ENCODE measurements at places on chromosomes 3 and 15. TPM values are rescaled to one million over a fixed set of nuclear protein-coding genes. Genes with fewer than 3 reads are reported as not detected.

The TERC gene
- total RNA-seq = 80.6 TPM

The SI gene
- not detected for total RNA-seq

The MCF2L2 gene
- total RNA-seq = 0.99 TPM

The LCMT2 gene
- total RNA-seq = 9.3 TPM

The VPS13C gene
- total RNA-seq = 58.5 TPM

The GHRL gene
- not detected for total RNA-seq

The CHP1 gene
- total RNA-seq = 90.7 TPM

The CMTM8 gene
- total RNA-seq = 3.7 TPM

The TRANK1 gene
- total RNA-seq = 9.6 TPM

GRCh38 chr15:51936105-51936478 lies 35.5 kb downstream of the LEO1 start:
- no peak for DNase-seq

- no peak for DNase-seq
Measured at GRCh38 chr3:36595511-36595910, 168.8 kb downstream of the DCLK3 start.

- no peak for DNase-seq
Measured at GRCh38 chr3:159879598-159879997, 109.0 kb upstream of the IL12A start.

DNA sequence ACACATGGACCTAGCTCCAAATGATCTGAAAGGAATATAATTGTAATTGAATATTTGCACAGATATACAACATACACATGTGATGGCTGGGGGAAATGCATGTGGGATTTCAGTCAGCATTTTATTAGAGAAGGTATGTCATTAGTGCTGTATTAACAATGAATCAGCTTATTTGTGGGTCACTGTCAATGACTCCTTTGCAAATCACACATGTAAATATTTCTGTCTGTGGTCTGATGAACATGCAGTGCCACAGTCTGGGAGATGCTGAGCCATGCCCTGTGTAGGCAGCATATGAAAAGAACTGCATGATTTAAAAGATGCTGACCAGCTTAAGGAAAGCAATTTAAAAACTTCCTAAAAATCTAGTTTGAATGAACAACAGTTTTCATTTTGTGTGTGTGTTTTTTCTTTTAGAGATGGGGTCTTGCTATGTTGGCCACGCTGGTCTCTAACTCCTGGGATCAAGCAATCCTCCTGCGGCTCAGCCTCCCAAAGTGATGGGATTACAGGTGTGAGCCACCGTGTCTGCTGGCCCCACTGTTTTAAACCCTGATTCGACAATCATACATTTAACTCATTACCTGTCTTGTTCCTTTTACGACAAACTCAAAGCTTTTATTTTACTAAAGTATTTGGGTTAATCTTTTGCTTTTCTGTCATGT lies 803 bp upstream of the B3GNT5 start:
- no peak for DNase-seq

DNA sequence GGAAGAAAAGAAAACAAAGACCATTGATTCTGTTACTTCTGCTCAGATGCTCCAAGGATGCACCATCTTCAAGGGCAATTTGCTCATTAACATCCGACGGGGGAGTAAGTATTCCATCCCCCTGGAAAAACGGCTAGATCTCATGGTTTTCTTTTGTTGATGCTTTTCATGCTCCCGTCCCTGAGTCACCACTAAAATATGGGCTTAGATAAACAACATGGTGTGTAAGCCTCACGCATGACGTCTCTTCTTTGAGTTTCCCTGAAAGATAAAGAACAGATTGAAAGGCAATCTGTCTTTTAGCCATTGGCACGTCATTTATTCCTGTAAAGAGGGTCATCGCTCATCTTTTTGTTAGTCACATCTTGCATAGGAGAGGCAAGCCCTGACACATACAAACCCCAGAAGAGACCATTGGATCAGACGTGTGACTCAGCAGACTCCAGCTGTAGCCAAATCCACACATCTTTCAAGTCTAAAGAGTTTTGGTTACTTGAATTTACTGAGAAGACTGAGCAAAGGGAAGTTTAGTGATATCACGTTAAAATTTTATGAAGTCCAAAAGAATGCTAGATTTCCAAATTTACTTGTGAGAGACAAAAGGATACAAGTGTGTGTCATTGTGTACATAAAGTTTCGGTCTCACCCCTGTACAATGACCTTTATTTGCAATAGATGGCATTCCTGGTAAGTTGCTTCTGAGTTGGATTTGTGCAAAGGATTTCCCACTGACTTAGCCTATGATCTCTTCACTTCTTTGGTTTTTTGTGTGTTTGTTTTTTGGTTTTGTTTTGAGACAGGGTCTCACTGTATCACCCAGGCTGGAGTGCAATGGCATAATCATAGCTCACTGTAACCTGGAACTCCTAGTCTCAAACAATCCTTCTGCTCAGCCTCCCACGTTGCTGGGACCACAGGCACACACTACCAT lies 110.5 kb downstream of the PGPEP1L start:
- DNase-seq = no peak

DNA sequence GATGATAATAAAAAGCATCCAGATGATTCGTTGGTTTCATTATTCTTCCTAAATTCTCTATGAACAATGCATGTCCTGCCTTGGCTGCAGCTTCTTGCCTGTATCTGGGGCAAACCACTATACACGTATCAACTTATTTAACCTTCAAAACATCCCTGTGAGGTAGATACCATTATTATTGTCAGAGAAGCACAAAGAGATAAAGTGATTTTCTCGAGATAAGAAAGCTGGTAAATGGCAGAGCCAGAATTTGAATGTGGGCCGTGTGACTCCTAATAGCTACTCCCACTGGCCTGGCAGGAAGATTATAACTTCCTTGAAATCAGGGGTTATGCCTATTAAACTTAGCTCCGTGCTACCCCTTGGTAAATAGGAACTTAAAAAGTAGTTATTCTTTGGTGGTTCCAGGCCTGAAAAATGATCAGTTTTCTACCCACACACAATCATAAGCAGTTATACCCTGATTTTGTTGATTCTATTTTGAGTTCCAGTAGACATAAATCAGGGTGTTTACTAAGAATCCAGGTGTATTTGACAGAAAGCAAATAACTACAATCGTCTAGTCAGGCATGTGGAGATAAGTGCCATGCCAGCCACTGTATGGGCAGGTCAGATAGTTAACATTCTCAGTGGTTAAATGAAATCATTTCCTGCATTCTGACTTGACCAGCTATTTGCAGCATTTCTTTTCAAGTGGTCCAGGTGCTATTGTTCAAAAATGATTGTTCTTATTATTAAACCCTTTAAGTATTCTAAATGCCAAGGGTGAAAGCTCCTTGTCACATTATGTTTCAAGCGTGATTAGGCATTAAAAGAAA lies 99.2 kb upstream of the LRRN1 start:
- peak; percentile 37 for DNase-seq

DNA sequence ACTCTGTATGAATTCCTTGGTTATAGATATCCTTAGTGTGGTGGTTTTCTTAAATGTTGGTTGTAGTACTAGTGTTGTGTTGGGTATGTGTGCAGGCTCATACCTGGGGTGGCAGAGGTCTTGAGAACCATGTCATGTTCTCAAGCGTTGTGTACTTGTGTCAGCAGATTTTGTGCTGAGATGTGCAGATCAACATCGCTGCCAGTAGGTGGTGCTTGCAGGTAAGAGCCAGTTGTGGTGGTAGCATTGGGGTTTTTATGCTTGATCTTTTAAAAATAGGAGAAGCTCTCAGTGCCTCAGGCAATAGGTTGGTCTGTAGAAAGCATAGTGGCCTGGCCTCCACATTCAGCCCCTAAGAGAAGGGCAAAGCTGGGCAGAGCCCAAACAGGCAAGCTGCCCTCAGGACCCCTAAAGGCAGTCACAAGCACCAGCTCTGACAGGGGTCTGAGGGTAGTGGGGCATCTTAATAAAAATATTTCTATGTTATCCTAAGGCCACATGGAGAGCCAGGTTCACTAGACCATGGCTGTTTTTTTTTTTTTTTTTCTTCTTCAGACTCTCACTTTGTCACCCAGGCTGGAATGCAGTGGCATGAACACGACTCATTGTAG lies 164.0 kb downstream of the IL20RB start:
- DNase-seq = no peak

DNA sequence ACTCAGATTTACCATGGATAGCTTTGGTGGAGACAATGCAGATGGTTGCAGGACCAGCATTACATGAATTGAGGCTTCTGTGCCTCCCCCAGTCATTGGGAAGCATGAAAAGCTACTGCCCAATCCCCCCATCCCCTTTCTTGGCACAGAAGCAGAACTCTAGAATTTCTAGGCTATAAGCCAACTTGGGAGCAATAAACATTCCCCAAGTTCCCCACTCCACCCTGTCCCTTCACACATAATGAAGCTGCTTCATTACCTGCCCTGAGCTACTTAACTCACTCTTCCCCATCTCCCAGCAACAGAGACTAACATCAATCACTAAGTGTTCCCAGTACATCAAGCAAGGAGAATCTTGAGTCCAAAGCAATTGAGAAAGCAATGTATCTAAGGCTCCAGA lies 164.5 kb downstream of the RORA start:
- no peak for DNase-seq

GRCh38 chr3:141050576-141051442 lies at the start of gene SPSB4:
Gene SPSB4 (plus strand): TSS chr3:141051347. CDS start chr3:141066105, 14,758 bp downstream.
- peak; percentile 90 for DNase-seq

GRCh38 chr15:62591842-62592838 lies 427.1 kb upstream of the C2CD4B start:
- DNase-seq = no peak

DNA sequence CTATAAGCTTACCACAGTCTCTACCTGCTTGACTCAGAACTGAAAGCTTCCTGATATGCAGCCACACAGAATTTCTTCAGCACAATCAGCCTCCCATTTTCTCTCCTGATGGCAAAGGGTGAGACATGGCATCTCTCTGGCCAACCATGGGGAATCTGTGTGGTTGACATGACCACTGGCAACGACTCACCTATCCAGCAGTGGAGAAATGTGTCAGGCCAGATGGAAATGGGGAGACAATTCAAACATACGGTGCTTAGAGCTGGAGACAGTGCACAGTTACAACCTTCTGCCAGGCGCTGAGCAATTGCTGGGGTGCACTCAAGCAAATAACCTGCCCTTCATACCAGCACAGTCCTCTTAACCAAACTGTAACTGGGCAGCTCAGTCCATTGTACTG lies 3.6 kb downstream of the ZNF385D start:
- DNase-seq = no peak

GRCh38 chr15:48553559-48553958 lies 92.0 kb downstream of the FBN1 start:
- DNase-seq = no peak

GRCh38 chr15:85618956-85619491 lies 175.7 kb downstream of the KLHL25 start:
- DNase-seq = peak; percentile 94

DNA sequence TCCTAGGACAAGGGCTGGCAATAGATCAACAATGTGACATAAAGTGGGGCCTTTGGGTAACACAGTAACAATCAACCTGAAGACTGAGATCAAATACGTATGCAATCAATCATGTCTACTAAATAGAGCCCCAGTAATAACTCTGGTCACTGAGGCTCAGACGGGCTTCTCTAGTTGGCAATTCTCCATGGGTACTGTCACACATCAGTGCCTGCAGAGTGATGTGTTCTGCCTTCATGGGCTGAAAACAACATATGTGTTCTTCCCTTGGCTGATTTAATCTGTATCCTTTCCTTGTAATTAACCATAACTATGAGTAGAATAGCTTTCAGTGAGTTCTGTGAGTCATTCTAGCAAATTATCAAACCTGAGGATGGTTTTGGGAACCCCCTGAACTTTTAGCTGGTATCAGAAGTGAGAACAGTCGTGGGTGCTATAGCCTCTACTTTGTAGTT lies 113.6 kb downstream of the TMCO5A start:
- DNase-seq = no peak

- DNase-seq = no peak
Measured at GRCh38 chr3:18062657-18063025, 320.2 kb upstream of the TBC1D5 start.

DNA sequence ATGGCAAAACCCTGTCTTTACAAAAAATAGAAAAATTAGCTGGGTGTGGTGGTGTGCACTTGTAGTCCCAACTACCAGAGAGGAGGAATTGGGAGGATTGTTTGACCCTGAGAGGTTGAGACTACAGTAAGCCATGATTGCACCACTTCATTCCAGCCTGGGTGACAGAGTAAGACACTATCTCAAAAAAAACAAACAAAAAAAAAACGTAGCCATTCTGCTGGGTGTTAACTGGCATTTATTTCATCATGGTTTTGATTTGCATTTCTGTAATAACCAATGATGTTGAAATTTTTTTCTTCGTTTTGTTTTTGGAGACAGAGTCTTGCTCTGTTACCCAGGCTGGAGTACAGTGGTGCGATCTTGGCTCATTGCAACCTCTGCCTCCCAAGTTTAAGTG lies 63.3 kb downstream of the RPLP1 start:
- DNase-seq = no peak

DNA sequence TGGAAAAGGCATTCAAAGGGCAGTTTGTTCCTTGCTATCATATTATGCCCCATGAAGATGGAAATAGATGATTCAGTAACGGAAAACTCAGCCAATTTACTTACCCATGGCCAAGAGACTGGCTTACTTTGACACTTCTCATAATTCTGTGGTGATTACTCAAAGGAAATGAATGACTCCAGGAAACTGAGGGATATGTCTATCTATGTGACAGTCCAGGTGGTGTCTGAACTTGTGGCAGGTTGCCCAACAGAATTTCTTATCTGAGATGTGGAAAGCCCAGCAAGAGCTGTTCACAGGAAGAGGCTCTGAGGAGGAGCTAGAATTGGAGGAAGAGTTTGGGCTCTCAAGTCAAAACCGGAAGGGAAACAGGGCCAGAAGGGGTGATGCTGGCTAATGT lies 91.2 kb downstream of the KCNAB1 start:
- DNase-seq = no peak

DNA sequence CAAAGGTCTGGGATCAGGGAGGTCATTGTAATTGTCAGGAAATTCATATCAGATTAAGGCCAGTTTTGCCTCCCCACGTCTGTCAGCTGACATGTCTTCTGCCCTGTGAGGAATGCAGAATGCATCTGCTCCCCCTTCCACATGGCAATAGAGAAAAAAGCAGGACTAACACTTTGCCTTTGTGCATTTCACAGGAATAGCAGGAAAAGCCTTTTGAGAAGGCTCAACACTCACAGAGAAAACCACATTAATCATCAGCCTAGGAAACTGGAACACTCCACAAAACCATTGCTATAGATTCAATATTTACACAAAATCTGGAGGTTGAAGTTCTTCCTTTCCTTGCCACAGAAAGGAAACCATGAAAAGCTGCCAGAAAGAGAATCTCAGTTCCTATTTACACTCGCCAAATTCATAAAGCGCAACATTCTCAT lies 165.2 kb upstream of the HES1 start:
- DNase-seq = no peak

Data from esophagus muscularis mucosa (tissue), 4 donors.